CD8-positive, alpha-beta T cell (primary cell): ENCODE measurements at places on chromosomes 1 and 21.

GRCh38 chr1:160058087-160058486, 11.9 kb downstream of the KCNJ10 start:
- no peak for DNase-seq

- DNase-seq = peak; percentile 40
These were observed 39.8 kb downstream of the LHX4 start for GRCh38 chr1:180269645-180270529.

GRCh38 chr1:176696109-176696508, 233.1 kb downstream of the PAPPA2 start:
- DNase-seq = no peak

- DNase-seq = no peak
These were observed 71.3 kb upstream of the CNTN2 start for GRCh38 chr1:204971517-204972336.

- no peak for DNase-seq
These were observed 58.4 kb downstream of the VPS26C start for GRCh38 chr21:37208741-37209225.

DNA sequence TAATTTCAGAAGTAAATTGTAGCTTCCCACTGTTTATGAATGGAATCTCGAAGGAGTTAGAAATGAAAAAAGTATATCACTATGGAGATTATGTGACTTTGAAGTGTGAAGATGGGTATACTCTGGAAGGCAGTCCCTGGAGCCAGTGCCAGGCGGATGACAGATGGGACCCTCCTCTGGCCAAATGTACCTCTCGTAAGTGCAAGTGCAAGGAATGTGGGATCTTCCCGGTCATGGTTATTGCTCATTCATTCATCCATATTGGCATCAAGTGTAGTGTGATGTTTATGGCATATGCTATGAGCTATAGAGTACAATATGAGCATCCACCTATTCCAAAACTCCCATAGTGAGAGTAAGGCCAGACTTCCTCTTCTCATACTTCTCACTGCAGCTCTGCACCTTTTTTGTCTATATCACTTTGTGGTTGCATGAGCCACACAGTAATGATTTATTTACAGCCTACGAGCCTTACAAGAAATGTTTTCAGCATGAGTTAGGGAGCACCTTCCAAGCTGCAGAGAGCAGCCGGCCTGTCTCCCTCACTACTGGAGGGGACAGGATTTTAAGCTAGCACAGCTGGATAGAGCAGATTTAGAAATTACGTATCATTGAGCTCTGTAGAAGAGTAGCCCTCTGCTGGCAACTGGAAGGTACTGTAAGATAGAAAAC, 24.9 kb upstream of the CR1L start:
- no peak for DNase-seq

DNA sequence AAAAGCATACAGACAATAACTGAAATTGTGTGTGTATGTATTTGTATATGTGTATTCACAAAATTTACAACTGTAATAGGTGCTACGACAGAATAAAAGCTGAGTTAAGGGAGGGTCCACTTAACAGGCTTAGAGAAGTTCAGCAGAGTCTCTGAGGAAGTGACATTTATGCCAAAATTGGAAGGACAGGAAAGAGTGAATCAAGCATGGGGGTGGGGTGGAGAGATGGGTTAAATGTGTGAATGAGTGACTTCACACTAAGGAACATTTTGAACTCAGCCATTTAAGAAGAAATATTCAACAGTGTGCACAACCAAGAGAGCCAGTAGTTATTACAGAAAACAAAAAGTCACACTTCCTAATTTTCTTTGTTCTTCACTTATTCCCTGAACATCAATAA, 53.8 kb upstream of the RGS1 start:
- no peak for DNase-seq

DNA sequence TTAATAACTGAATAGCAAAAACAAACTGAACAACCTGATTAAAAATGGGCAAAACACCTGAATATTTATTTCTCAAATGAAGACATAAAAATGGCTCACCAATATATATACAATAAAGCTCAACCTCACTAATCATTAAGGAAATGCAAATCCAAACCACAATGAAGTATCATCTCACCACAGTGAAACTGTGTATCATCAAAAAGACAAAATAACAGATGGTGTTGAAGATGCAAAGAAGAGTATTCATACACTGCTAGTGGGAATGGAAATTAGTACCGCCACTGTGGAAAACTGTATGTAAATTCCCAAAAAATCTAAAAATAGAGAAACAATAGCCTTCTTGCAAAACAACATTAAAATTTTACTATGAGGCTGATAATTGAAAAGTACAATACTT, 1660.1 kb upstream of the B3GALT2 start:
- DNase-seq = no peak

GRCh38 chr1:65505547-65506300, 85.3 kb downstream of the LEPR start:
- DNase-seq = no peak

DNA sequence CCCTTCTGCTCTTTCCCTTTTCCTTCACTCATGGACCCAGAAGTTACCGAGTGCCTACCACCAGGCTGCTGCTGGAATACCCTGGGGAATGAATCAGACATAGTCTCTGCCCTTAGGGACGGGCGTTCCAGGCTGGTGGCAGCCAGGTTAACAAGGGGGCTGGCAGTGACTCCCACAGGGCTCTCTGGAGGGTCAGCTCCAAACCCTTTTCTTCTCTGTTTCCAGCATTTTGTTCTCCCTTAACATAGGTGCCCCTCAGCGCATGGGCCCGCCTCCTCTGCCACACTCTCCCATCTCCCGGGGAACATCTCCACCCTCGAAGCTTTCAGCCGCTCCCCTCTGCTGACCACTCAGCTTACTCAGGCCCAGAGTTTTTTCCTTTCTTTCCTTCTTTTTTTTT, 62.9 kb upstream of the LRP8 start:
- DNase-seq = no peak

DNA sequence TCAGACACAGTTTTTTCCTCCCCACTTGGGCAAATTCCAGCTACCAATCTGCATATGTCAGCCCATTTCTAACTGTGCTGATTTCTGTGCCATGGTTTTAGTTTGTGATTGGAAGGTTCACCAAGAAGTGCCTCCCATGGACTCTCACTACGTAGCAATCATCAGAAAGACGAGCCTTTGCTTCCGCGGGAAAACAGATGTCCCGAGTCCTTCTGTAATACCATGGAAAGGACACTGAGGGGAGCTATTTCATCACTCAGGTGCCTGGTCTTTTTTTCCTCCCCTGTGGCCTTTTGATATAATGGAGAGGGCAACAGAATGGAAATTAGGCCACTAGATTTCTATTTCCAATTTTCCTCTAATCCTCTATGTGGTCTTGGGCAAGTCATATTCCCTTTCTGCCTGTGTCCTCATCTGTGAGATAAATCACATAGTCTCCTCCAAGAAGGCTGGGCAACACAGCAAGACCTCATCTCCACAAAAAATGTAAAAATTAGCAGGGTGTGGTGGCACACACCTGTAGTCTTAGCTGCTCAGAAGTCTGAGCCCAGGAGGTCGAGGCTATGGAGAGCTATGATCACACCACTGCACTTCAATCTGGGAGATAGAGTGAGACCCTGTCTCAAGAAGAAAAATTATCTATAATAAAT, 24.8 kb downstream of the LEMD1 start:
- DNase-seq = no peak

GRCh38 chr1:40637470-40638007, 27.9 kb downstream of the RIMS3 start:
- no peak for DNase-seq

- no peak for DNase-seq
These were observed 44.4 kb upstream of the B3GALT5 start for GRCh38 chr21:39568361-39568760.

- DNase-seq = no peak
These were observed 30.5 kb downstream of the SLC30A1 start for GRCh38 chr1:211548321-211549091.

- DNase-seq = no peak
These were observed 23.8 kb downstream of the CACNA1S start for GRCh38 chr1:201088395-201088794.

DNA sequence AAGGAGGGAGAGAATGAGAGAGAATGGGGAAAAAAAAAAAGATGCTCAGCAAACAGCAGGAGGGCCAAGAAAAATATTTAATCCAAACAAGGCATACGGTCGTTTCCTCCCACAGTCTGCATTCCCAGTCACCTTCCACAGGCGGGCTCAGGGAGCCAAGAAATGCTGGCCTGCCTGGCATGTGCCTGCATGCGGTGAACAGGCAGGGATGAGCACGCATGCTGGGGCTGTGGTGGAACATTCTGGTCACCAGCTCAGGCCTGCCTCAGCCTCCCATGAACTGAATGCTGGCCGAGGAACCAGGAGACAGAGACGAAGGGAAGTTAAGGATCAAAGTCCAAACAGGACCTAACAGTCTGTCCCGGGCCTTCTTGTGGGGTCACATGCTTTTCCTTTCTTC, 335.3 kb downstream of the ASTN1 start:
- DNase-seq = no peak

DNA sequence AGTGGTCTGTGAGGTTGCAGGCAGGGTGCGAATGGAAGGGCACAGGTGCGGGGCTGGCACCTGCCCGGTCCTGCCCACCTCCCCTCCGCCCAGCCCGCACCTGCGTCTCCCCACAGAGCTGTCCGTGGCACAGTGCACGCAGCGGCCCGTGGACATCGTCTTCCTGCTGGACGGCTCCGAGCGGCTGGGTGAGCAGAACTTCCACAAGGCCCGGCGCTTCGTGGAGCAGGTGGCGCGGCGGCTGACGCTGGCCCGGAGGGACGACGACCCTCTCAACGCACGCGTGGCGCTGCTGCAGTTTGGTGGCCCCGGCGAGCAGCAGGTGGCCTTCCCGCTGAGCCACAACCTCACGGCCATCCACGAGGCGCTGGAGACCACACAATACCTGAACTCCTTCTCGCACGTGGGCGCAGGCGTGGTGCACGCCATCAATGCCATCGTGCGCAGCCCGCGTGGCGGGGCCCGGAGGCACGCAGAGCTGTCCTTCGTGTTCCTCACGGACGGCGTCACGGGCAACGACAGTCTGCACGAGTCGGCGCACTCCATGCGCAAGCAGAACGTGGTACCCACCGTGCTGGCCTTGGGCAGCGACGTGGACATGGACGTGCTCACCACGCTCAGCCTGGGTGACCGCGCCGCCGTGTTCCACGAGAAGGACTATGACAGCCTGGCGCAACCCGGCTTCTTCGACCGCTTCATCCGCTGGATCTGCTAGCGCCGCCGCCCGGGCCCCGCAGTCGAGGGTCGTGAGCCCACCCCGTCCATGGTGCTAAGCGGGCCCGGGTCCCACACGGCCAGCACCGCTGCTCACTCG, 23.3 kb downstream of the FTCD start:
- no peak for DNase-seq

- no peak for DNase-seq
These were observed 13.8 kb upstream of the HHIPL2 start for GRCh38 chr1:222561656-222562055.

GRCh38 chr1:46672696-46673095, 1.0 kb downstream of the TEX38 start:
- DNase-seq = no peak

GRCh38 chr1:68010090-68010489, 40.3 kb downstream of the DIRAS3 start:
- no peak for DNase-seq

GRCh38 chr1:31580891-31581603, 4.7 kb downstream of the TINAGL1 start:
- DNase-seq = no peak

DNA sequence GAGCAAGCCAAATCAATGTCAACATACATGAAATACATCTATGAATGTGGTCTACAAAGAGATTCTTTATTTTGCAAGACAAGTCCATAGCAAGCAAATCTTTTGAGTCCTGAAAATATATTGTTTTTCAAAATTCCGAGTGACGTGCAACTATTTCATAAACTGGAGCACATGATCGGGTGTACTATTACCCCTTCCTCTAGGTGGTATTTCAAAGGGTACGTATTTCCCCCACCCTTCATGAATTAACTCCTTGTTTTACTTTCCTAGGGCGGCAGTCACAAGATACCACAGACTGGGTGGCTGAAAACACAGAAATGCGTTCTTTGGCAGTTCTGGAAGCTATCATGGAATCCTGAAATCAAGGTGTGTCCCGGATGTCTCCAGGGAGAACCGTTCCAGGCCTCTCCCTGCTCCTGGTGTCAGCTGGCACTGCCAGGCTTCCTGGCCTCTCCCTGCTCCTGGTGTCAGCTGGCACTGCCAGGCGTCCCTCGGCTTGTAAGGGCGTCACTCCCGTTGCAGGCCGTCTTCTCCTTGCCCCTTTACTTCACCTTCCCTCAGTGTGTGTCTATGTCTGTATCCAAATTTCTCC, 55.3 kb downstream of the RIPK4 start:
- DNase-seq = no peak

DNA sequence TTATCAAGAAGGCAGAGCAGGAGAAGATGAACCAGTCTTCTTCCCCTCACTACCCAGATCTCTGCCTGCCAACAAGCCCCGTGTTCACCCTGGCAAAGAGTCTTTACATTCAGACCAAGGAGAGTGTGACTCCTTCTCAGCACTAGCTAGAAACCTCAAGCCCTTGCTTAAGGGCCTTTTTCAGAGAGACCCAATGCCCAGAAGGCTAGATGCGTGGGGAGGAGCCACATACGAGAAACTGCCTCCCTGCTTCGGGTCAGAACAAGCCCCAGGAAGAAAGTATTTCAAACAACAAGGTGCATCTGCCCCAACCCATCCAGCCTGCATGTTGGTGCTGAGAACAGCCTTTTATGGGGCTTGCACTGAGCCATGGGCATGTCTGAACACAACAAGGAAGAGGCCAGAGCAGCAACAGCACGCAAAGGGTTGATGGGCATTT, 152.7 kb upstream of the CAMK1G start:
- DNase-seq = no peak

DNA sequence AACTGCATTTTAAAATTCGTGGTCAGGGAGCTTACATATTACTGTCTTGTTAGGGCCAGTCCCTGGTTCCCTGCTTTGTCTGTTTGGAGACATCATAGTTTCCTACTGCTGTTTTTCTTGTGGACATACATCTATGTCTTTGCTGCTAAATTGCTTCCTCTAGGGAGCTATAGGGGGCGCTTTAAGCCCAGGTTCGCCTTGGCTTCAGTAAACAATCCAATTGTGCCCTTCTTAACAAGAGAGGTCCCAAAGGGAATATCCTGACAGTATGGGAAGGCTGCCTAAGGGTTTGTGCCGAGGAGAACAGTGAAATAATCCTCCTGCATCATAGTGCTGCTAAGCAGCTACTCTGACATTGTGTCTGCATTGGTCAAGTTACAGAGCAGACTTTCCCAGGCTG, 112.5 kb downstream of the USH2A start:
- DNase-seq = no peak

DNA sequence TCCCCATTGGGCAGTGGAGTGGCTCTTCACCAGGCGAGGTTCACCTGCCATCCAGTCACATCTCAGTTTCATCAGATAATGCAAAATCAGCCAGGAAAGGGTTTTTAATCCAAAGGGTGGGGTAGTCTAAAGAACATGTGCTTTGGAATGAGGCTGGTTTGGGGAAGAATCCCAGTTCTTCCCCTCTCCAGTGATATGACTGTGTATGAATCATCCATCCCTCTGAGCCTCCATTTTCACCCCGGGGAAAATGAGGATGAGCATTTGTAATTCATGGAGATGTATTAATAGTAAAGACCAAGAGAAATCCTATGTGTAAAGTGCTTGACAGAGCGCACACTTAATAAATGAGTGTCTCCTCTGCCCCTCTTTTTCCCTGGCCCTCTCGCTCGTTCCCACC, 215.1 kb upstream of the FGGY start:
- no peak for DNase-seq

GRCh38 chr1:212628046-212628445, 19.5 kb downstream of the ATF3 start:
- DNase-seq = no peak

GRCh38 chr1:163730411-163730821, 408.7 kb downstream of the NUF2 start:
- DNase-seq = no peak

GRCh38 chr1:160219062-160219929, 14.1 kb downstream of the PEA15 start:
- DNase-seq = no peak
